ENCODE measurements at places on chromosomes 1 and 21. TPM values are rescaled to one million over a fixed set of nuclear protein-coding genes. Genes with fewer than 3 reads are reported as not detected.

DNA sequence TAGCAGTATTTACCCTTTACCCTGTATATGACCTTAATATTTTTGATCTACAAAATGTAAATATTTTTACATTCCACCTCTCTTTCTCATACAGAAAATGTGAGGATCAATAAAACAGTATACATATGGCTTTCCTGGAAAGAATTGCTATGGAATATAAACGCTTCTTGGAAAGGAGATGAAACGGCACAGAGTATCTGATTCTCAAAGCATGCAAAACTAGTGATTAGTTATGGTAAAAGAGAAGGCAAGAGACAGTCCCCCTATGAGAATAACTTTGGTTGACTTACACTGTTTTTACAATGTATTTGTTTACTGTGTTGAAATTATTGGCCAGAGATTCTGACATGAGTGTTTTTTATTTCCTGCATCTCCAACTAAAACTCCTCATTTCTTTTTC, 204.6 kb upstream of the C21orf91 start:
- no peak for DNase-seq

DNA sequence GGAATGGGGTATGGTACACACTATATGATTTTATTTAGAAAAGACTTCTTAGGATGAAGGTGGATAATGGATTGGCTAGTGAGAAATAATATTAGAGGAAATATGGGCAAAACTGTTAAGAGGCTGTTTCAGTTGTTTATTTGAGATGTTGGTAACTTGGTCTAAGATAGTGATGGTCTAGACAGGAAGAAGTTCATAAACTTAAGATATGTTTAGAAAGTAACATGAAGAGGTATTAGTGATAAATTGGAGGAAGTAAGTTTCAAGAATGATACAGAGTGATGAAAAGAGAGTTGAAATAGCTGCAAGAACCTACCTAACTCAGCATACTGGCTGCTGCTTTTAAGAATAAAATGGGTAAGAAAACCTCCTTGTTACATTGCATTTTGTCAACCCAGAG, 9.2 kb upstream of the PTPRC start:
- DNase-seq, result no peak

DNA sequence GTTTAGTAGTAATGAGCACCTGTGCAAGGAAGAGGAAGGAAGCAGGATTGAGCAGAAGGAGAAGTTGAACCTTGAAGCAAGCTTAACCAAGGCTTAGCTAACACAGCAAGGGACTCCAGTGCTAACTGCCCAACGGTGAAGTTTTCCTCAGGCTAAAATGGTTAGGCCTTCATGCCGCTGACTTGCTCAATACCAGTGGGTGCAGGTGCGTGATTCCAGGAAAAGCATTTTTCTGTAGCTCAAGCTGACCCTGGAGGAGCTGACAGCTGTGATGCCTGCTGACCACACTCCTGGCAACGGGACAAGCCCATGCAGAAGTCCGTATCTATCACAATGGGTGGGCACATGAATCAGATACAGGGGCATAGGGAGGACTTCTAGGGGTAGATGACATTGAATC, 76.5 kb upstream of the FGGY start:
- DNase-seq, result no peak

GRCh38 chr1:195766709-195767108, 841.5 kb downstream of the KCNT2 start:
- DNase-seq, result no peak

GRCh38 chr1:1247341-1247913, 905 bp upstream of the C1QTNF12 start:
- DNase-seq, result no peak

DNA sequence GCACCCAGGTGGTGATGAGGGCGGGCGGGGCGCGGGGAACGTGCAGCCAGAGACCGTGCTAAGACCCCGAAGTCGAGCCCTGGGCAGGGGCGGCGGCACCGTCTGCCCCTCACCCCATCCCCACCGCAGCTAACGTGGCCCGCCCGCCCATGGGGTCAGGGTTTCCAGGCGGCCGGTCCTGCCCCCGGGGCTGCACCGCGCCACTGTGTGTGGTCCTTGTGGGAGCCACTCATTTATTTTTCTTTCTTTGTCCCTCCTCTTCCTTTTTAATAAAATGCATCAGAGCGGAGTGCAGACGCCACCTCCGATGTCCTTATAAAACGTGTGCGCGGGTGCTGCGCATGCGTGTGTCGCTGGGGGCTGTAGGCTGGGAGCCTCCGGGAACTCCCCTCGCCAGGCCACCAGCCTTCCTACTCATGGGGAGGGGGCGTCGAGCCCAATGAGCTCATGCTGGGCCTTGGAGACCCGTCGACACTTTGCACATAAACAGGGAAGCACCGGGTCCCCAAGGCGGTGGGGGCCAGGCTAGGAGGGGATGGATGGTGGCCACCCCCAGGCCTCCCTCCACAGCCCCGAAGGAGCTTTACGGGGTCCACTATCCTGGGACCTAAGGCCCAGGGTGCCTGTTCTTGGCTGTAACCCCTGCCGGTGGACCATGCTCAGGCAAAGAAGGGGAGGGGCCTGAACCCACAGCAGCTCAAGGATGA, 59.9 kb downstream of the WNT9A start:
- no peak for DNase-seq

- no peak for DNase-seq
Observed at GRCh38 chr1:207844371-207844770, 66.6 kb downstream of the CD34 start.

DNA sequence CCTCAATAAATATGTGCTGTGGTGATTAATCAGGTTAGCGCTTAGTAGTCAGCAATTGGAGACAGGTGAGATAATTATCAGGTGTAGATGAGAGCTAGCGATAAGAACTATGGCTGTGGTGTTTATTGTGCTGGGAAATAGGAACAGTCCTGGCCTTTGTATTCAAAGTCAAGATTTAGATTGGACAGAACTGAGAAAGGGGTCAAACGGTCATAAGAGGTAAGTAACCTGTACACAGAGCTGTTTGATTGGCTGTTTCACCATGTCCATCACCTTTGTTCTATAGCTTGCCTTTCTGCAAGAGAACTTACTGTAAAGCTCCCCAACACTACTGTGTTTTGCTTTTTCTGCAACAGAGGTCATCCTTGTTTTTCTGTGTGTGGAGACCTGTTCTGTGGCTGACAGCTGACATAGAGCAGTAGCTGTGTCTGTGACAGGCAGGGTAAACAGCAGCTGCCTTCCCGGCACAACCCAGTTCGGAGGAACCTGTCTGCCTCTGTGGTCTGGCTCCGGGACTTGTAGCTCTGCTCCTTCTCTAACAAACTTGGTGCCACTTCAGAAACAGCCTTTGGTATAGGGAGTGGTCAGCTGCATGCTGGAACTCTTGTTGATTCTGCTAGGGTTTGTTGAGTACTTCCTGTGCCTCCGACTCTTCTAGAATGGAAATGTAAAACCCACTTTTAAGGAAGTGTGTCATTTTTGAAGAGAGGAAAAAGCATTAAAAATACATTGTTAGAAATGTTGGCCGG, 21.1 kb upstream of the CDC42 start:
- no peak for DNase-seq

Gene CNIH4
- total RNA-seq, result 53.8 TPM
